Stimulated activated naive CD8-positive, alpha-beta T cell treated with anti-CD3 and anti-CD28 coated beads, Interleukin-15, Interleukin-2, amounts not matched to agents 100 U/mL and 50 U/mL, for 24 hours (primary cell): ENCODE measurements at places on chromosomes 3 and 15.

DNA sequence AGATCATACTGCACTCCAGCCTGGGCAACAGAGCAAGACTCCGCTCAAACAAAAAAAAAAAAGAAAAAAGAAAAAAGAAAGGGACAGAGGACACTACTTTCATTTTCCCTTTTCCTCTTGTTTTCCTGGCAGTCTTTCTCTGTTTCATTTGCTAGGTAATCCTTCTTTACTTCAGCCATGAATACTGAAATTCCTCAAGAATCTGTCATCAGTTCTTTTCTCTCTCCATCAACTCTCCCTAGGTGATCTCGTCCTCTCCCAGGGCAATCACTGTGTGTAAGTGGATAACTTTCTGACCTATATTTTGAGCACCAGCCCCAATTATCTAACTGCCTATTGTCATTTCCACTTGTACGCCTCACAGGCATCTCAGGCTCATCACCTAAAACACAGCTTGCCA lies 51.5 kb downstream of the TTC23 start:
- no peak for DNase-seq

DNA sequence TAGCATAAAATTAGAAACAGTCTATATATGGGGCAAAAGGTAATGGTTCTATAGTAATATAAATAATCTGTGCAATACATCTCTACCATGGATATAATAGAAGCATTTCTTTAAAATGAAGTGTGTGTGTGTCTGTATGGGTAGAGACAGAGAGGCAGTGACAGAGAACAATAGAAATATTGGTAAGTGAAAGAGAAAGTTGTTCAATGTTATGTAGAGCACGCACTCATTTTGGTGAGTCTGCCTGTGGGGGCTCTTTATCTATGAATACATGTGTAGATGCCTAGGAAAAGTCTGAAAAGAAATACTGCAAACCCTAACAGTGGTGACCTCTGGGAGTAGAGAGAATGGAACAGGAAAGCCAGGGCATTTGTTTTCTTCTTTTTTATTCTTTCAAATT lies 182.6 kb downstream of the STAC start:
- no peak for DNase-seq

- DNase-seq, result no peak
Observed at GRCh38 chr15:26866298-26867199, at the start of gene GABRA5. TSS of gene GABRA5 (plus strand) at chr15:26867062. CDS start at chr15:26869249, 2,187 bp downstream.

GRCh38 chr3:191269289-191270085 lies 59.7 kb upstream of the CCDC50 start:
- no peak for DNase-seq

GRCh38 chr3:122960652-122961051 lies 66.9 kb downstream of the SEMA5B start:
- DNase-seq, result no peak

GRCh38 chr3:107990926-107991325 lies 99.9 kb downstream of the CD47 start:
- DNase-seq, result no peak

DNA sequence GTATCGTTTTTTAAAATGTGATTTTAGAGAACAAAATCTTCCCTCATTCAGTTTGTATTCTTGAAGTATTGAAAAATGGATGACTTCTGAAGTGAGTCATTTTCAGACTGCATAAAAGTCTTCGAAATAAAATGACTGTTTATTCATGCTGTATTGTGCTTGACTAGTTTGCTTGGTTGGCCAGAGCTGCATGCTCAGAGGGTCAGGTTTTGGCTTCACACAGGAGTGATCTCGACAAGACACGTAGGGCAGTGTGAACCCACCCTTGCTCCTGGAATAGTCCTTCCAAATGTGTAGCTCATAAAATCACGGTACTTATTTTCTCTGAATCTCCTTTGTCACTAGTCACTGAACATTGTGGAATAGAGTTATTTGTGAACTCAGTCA lies 73.3 kb downstream of the FNDC3B start:
- no peak for DNase-seq

GRCh38 chr3:113129168-113129567 lies 82.2 kb upstream of the BOC start:
- no peak for DNase-seq

GRCh38 chr3:23455775-23456174 lies 252.6 kb downstream of the UBE2E2 start:
- no peak for DNase-seq

DNA sequence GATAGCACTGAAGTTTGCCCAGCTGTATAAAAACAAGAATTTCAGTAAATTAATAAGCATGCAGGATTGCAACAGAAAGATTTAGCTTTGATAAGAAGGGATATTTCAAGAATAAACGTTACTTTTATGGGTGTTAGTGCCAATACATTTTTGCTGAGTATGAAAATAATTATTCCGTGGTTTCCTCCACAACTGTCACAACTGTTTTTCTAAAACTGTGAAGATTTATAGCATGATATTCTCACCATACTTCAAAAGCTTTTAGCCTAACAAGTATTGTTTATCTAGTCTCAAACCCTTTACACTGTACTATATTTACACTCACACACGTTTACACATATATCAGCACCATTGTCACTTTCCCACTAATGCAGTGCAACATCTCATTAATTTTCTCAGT lies 200.5 kb downstream of the TPRG1 start:
- DNase-seq, result no peak

- no peak for DNase-seq
Observed at GRCh38 chr3:168001244-168001643, 94.5 kb downstream of the GOLIM4 start.

- DNase-seq, result no peak
Observed at GRCh38 chr15:72178976-72179585, 18.5 kb downstream of the GRAMD2A start.

- no peak for DNase-seq
Observed at GRCh38 chr3:59265566-59265965, 215.7 kb upstream of the CFAP20DC start.

GRCh38 chr3:14672588-14672987 lies 2.4 kb upstream of the C3orf20 start:
- no peak for DNase-seq

- no peak for DNase-seq
Observed at GRCh38 chr3:100033903-100034471, 80.3 kb downstream of the FILIP1L start.

DNA sequence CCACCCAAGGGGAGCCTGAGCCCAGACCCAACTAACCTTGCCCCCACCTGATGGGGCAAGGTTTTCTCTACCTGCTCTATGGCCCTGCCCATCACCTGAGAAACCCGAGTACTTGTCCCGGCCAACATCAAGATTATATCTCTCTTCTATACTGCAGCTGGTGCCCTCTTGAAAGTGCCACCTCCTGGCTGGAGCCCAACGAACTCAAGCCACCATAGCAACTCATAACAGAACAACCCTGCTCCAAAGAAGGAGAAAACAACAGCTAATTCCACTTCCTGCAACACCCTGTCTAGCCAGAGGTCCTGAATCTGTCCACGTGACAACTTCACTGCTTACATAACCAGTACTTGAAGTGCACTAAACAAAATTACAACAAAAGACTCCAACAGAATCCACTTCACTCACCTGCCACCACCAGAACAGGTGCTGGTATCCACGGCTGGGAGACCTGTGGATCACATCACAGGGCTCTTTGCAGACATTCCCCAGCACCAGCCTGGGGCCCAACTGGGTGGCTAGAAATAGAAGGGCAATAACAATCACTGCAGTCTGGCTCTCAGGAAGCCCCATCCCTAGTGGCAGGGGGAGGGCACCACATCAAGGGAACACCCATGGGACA lies 49.2 kb downstream of the PIERCE2 start:
- no peak for DNase-seq

DNA sequence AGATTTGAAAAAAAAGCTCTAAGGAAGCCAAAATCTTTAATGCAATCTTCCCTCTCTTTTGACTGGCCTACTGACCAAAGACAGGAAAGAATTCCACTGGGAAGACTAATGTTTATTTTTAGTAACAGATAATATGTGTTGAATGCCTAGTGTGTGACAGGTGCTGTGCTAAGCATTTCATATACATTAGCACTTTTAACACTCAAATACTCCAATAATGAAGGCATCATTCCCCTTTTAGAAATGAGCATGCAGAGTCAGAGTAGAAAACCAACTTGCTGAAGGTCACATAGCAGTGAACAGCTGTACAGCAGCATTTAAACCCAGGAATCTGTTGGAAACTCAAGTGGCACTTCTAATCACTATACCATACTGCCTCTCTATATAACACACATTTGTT lies 170.6 kb downstream of the MINAR1 start:
- DNase-seq, result no peak

DNA sequence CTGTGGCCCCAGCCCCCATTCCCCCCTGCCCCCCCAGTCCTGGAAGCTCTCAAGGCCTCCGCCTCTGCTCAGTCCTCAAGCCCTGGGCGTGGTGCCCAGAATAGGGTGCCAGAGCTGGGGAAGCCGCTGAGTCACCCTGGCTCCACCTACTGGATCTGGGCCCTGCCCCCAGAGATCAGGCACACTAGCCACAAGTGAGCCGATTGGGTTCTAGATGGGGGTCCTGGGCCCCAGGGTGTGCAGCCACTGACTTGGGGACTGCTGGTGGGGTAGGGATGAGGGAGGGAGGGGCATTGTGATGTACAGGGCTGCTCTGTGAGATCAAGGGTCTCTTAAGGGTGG lies 5.7 kb downstream of the EIF4G1 start:
- peak; percentile 62 for DNase-seq

GRCh38 chr3:7423036-7423435 lies 562.1 kb downstream of the GRM7 start:
- no peak for DNase-seq

DNA sequence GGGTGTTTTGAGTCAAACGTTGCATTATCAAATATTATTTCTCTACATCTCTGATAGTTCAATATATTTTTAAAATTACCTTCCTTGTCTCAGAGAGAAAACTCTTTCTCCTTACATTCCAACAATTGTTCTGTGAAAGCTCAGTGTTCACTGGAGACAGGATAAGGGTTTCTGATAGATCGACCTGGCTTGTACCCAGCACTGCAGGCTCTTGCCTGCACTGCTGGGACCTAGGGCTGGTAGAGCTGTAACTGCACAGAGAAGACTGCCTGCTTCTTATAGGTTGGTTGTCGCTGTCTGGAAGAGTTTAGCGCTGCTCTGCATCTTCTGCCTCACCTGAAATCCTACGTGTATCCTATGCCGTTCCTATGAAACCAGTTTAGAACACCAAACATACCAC lies 249.9 kb upstream of the LRTM1 start:
- no peak for DNase-seq

GRCh38 chr15:49750553-49750952 lies 129.7 kb downstream of the DTWD1 start:
- no peak for DNase-seq

DNA sequence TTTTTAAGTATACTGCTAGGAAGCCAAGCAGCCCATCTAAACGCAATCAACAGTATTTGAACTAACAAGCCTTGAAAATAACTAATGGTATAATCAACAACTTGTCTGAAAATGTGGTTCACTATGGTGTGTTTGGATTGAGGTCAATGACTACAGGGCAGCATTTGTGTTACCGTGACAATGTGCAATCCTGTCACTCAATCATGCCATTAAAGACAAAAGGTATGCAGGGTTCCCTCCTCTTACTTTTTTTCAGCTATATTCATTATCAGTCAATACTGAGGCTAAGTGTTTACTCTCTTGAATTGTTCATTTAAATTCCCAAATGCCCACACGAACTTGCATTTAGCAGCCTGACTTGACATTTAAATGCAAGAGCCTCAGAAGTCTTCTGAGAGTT lies 1099.3 kb upstream of the EPHA6 start:
- no peak for DNase-seq

DNA sequence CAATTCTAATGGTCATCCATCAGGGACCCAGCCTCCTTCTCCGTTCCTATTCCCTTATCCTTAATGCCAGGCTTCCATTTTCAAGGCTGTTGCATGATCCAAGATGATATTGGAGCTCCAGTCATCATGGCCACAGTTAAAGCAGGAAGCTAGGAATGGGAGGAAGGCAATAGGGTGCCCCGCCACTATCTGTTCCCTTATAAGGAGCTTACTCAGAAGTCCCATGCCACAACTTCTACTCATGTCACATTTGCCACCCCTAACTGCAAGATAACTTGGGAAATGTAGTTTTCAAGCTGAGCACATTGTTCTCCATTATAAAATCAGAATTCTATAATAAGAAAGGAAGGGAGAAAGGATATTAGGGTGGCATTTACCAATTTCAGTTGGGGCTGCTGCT lies 38.6 kb upstream of the SPSB4 start:
- no peak for DNase-seq

DNA sequence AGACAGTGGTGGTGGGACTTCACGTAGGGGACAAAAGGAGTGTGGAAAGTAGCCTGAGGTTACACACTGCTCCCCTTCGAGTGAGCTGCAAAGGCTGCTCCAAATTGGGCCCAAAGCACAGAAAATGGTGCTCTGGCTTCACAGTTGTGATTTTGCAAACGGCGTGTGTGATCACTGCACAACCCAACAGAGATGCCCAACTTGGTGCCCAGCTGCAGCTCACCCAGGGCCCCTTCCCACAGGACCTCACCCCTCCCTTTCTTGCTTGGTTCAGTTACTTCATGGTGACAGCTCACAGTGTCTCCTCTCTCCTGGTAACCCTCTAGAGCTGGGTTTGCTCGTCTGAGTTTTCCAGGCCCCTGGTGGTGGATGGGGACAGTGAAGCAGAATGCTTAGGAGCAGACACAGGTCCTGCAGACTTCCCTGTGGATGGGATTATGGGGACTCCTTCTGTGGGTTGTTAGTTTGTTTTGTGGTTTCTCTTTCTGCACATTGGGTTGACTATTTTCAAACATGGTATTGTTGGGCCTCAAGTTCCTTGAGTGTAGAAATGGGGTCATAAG lies 98.3 kb downstream of the TOP2B start:
- no peak for DNase-seq

DNA sequence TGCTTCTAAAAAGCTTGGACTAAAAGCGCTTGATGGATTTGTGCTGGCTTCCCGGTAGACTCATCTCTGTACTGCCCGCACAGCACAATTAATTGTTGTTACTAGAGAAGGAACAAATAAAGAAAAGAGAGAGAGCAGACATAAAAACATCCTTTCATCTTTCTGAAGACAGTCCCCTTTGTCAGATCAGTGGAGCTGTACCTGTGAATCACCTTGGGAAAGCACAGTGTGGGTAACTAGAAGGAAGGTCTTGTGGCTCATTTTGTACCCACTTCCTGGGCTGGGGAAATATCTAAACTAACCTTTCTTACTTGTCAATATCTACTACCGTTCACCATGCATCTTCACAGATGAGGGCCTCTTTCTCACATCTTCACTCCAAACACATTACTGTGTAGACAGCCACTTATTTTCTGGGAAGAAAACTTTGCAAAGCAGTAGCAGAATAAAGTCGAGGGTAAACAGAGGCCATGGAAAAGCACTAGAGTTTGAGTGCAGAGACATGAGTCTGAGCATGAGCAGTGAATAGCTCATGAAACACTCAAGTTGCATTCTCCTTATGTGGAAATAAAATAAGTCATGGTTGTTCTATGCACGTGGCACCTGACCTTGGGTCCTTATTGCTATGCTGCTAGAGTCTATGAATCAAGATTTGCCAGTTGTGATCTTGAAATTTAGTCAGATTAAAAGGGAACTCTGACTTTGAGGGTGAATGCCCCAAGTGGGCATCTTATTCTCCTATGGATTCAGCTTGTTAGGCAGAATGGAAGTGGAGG lies 169.3 kb downstream of the LPP start:
- DNase-seq, result peak; percentile 46
